ENCODE measurements at places on chromosomes 16 and 17.

GRCh38 chr16:72188541-72188940, 16.6 kb upstream of the PMFBP1 start:
- no peak for DNase-seq

GRCh38 chr17:45692661-45693060, 91.5 kb upstream of the CRHR1 start:
- no peak for DNase-seq

DNA sequence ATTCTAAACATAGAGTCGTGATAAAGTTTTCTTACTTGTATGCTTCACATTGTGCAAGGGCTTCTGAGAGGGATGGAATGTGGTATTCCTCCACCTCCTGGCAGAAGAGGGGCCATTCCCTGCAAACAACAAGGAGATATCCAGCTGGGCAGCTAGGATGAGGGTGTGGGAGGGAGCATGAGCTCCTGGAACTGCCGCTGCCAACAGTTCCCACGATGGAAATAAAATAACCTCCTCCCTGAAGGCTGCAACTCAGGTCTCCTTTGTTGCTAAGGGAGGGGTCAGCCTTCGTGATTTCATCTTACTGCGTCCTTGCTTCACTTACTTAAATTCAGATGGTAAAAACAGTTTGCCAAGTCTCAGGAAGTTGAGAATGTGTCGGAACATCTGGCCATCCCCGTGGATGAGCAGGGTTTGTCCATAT, 15.6 kb downstream of the PLEKHG4 start:
- DNase-seq, result no peak

DNA sequence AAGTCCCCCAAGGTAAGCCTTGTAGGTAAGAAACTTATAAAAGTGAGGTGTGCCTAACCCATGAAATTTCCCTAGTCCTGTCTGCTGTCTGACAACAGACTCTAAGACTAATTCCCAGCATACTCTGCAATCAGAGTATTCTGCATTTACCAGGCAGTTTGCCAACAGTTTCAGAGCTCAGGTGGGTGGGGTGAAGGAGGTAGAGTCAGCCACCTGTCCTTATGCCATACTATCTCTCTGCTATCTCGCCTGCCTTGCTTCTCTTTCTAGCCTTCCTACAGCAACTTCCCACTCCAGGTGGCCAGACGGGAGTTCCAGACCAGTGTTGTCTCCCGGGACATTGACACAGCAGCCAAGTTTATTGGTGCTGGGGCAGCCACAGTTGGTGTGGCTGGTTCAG, 2.3 kb downstream of the ATP5MC1 start:
- DNase-seq, result no peak

GRCh38 chr16:79093554-79093967, 507.0 kb downstream of the MAF start:
- no peak for DNase-seq

DNA sequence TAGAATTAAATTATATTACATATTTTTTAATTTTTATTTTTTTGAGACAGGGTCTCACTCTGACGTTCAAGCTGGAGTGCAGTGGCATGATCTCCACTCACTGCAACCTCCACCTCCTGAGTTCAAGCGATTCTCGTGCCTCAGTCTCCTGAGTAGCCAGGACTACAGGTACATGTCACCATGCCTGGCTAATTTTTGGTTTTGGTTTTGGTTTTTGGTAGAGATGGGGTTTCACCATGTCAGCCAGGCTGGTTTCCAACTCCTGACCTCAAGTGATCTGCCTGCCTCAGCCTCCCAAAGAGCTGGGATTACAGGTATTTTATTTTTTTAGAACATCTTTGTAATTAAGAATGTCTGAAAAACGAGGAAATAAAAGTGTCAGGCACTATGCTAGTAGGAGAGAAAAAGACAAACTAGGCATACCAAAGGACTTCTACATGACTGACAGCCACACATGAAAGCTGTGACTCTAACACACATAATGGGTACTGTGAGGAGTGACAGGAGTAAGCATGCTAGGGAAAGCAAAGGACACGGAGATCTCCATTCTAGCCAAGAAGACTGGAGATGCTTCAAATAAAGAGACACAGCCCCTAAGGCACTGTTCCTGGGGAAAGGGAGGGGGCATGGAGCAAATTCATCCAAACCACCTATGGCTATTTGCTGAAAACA, 7.3 kb downstream of the GNA13 start:
- DNase-seq, result no peak

DNA sequence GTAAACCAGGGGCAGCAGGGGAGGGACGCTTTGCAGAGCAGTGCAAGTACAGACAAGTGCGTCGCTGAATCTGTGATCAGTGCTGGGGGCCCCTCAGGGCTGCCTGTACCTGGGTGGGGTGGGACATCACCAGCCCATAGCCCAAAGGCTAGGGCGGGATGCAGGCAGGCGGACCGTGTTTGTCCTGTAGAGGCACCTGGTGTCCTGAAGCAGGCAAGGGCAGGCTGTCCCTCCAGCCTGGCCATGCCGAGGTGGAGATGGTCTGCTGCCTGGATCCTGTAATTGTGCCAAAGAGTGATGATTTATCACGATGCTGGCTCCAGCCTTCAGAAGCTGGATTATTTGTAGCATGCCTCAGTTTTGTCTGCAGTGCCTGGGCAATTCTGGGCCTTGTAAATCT, 137.9 kb upstream of the GSE1 start:
- no peak for DNase-seq

GRCh38 chr16:83946781-83947566, 6.1 kb upstream of the OSGIN1 start:
- no peak for DNase-seq

- no peak for DNase-seq
Measured at GRCh38 chr17:4087911-4088693, 54.7 kb downstream of the ZZEF1 start.

All from AG04449 (cell line).